Stimulated activated CD8-positive, alpha-beta memory T cell treated with anti-CD3 and anti-CD28 coated beads, Interleukin-12 subunit alpha, Interleukin-12 subunit beta, amount 100 ng/mL, for 1 hour (primary cell): ENCODE measurements at places on chromosomes 5 and 9.

- DNase-seq: no peak
These were observed 29.8 kb downstream of the DAB2 start for GRCh38 chr5:39394946-39395345.

DNA sequence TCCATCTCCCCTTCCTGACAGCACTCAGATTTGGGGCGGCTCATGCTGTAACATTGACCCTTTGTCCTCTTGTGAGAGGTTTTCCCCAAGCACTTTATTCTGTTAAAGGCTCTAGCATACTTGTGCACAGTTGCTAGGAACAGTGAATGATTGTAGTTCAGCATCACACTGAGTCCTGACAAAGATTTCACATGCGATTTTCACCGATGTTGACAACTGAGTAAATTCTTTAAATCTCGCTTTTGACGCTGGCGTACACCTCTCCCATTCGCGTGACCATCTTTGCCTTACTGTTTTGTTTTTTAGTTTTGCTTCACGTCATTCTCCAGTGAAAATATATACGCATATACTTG lies 780 bp downstream of the CDC37L1 start:
- DNase-seq: no peak

DNA sequence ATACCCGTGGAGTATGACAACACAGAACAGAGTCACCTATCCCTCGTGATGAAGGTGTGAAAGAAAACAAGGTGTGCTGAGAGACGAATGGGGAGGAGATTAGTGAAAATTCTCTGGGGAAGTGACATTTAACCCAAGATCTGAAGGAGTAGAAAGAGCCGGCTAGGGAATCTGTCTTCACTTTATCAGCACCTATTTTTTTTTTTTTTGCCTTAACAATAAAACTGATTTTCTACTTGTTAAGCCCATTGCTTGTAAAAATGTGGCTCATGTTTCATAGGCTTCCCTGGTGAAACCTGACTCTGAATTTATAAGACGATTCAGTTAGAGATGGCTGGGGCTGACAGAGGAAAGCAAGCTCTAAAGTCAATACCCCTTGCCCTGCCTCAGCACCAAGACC lies 322.6 kb upstream of the MSX2 start:
- no peak for DNase-seq

GRCh38 chr5:329121-329735 lies 7.7 kb downstream of the AHRR start:
- no peak for DNase-seq

- DNase-seq: no peak
These were observed 46.5 kb upstream of the MCTP1 start for GRCh38 chr5:95331358-95331757.

DNA sequence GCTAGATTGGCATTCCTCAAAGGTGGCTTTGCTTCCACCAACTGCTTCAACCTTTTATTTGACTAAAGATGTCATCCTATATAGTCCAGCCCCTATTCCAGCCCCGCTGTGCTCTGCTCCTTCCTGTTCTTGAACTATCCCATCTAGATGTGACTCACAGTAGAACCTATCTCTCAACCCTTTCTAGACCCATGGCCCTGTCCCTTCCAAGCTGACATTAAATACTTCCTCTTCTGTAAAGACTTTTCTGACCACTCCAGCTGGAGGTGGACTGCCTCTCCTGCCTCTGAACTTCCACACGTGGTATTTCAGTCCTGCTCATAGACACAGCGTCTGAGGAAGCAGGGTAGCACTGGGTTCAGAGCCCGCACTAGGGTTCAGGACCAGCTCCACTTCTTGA lies 32.4 kb downstream of the OSTF1 start:
- no peak for DNase-seq

DNA sequence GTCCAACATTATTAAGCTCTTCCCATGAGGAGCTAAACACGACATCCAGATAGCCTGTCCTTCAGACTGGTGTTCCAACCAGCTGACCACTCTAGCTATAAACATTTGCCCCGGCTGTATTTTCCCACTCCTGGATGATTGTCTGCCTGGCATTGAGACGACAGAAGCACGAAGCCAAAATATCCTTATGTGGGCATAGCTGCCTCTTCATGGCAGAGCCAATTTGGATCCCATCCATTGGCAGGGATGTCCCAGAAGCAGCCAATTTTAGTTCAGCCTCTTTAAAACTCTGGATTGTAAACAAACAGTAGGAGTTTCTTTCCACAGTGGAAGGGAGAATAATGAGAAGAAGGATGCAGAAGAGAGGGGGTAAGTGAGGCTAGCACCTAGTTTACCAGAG lies 507.6 kb downstream of the CETN3 start:
- no peak for DNase-seq

DNA sequence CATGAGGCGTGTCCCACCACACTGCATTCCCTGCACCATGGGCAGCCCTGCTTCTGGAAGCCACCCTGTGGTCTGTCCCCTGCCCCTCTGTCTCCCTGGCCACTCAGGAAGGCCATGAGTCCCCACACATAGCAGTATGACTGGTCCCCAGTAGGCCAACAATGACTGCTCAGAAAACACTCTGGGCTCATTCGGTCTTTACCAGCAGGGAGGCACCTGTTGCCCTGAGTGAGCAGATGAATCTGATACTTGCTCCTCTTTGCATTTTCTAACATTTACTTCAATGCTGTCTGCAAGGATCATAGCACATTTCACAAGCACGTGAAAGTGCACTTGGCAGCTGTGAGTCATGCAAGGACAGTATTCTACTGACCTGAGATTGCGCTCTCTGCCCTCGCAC lies 365.4 kb upstream of the IRX1 start:
- DNase-seq: no peak

- no peak for DNase-seq
These were observed 41.3 kb downstream of the ZNF366 start for GRCh38 chr5:72465601-72466563.

DNA sequence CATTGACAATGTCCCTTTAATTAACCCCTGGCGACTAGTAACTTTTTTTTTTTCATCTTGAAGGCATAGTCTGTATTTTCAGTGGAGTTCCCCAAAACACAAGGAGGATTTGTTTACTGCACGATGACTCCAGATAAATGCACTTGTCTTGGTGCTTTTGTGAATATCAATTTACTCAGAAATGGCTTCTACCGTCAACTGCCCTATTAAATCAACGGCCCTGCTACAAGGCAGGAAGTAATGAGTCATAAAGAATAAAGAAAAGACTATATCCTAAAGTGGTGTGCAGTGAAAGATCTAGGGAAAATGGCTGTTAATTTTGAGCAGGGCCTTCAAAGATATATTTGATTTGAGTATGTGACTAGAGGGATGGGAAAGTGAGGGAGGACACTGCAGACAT lies 388.3 kb upstream of the CHD1 start:
- no peak for DNase-seq

DNA sequence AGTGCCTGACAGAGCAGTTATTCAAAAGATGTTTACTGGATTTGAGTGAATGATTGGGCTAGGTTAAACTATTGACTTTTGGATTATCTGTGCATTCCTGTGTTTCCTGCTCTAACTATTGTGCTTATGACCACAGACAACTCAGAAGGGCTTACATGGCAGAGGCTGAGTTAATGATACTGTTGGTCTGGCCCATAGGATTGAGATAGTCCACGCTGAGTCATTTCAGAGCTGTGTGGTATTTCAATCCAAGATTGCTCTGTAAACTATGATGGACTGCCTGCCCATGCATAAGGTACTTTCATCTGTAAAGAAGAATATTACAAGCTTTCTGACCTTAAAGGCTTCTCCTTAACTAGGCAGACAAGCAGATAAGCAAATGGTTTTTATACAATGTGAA lies 49.1 kb upstream of the SLIT3 start:
- no peak for DNase-seq

DNA sequence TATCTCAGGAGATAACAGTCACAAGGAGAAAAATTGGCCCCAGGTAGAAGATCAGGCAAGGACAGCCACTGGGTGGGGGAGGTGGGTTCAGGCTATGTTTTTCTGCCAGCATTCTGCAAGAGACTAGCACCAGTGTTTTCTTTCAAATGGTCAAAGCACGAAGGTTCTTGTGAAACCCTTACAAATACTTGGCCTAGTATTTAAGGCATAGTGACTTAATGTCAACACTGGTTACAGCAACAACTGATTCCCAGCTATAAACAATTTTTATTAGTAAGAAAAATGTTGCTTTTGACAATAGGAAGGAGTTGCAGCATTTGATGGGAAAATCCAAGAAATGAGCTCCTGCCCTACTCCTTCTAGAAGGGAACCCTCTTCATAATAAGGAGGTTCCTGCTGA lies 349.6 kb downstream of the SLIT3 start:
- DNase-seq: no peak

GRCh38 chr9:130871395-130872062 lies 25.1 kb downstream of the QRFP start:
- DNase-seq: no peak

GRCh38 chr9:136441681-136442245 lies 2.1 kb upstream of the INPP5E start:
- DNase-seq: no peak

DNA sequence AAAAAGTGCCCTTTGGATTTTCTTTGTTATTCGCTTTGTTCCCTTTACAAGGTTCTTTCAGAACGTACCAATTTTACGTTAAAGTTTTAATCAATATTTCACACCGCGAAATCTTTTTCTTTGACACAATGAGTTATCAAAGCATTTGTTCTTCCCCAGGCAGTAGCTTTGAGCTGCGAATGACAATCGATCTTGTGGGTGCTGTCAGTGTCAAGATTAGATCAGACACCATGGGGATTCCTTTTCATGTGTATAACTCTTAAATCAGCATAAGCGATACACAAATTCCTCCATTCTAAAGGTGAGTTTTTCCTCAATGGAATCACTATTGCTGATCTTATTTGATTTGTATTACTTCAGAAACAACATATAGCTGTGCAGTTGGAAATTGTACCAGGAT lies 145.5 kb downstream of the ST8SIA4 start:
- DNase-seq: no peak

DNA sequence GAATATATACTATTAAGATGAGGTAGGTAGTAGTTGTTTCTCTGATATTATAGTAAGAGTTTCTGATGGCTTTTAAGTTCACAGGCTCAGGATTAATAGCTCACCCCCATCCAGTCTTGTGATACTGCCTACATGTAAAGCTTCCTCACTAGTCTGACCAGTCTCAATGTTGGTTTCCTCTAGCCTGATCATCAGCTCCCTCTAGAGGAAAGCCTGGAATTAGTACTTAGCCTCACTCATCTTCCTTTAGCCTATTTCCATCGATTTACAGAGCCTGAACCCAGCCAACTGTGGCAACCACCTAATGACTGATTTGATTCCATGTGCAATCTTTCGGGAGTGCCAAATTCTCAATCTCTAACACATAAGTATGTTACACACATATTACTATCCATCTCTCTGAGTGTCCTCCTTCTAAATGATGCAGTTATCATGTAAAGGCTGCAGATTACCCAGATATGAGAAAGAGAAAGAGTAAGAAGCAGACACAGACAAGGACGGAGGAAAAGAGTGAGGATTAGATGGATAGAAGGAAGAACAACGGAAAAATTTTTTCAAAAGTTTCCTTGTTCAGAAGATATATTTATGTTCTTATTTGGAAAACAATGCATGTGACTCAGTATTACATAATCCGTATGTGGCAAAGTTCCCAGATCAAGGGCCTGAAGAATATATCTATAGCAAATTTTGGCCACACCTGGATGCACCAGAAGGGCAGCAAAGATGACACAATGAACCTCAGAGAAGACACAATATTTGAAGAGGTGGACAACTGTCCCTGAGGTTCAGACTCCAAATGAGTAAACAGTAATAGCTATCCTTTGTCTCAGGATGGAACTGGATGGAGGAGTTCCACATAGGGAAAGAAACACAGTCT lies 333.7 kb downstream of the ELAVL2 start:
- DNase-seq: no peak

- DNase-seq: no peak
These were observed 110.0 kb upstream of the PTGER4 start for GRCh38 chr5:40569546-40570270.

DNA sequence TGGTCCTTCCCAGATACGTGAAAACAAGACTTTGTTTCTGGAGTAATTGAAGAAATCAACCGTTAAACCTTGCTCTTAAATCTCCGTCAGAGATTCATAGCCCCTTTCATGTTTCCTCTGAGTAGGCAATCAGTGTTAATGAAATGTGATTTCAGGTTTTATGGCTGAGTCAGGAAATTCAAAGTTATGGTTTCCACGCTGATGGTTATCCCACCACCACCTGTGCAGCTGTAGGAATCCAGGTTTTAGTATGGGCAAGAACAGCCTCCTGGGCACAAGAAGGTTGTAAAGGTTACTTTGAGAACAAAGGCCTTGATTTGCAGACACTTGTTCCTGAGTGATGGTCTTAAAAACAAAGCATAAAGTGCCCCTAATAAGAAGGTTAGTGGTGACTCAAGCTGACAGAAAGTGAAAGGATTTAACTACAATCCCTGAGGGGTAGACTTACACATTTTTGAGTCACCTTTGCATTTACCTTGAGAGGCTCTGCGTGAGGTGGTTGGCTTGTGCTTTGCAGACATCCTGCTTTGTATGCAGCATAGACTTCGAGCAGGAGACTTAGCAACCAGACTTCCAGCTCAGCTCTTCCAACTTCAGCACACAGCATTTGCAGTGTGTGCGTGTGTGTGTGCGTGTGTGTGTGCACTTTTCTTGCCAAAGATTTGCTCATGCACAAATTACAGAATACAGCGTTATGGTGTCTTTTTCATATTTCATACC lies 159.6 kb downstream of the TLE4 start:
- no peak for DNase-seq

DNA sequence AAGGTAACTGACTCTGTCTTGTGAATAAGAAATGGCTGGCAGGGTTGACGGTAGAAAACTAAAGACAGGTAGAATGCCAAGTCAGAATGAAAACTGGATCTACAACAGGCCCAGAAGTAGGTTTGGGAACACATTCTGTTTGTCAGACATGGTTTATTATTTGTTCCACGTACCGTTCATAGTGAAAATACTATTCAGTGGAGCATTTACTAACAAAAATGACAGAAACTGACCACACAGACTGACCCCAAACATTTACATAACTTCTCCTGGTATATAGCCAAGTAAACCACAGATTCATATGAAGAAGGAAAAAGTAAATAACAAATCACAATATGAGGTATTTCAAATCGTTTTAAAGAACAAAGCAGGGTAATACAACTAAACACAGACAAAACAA lies 73.7 kb downstream of the SLC38A9 start:
- DNase-seq: no peak

DNA sequence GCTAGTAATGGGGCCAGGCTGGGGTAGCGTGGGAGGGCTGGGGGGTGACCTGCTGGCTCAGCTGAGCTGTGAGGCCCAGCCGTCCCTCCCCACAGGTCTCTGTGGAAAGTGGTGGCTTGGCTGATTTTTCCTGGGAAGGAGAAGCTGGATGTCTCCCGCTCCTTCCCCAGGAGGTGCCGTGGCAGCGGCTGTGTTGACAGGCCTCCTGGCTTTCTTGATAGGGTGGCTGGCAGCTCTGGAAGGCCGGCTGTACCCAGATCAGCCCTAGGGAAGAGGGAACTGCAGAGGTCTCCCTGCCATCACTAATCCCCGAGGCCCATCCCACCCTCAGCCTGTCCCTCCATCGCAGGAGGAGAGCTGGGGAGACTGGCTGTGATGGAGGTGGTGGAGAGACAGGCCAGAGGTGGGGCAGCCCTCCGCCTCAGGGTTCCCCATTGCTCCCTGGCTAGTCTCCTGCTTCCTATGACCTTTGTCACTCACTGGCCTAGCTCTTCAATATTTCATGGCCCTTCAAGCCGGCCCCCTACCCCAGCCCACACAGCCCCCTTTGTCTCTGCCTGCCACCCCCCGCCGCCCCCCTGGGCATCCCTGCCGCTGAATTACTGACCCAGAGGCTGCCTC lies 6.8 kb downstream of the CXXC5 start:
- no peak for DNase-seq

GRCh38 chr9:69605406-69605805 lies 66.8 kb downstream of the APBA1 start:
- no peak for DNase-seq
